M059J (cell line): ENCODE measurements at places on chromosomes 3 and 15. TPM values are rescaled to one million over a fixed set of nuclear protein-coding genes. Genes with fewer than 3 reads are reported as not detected.
A peak's percentile ranks its signal among the peaks of the same experiment; 100 is the strongest.

GRCh38 chr3:187718802-187719201 is 16.4 kb upstream of the RTP2 start:
- no peak for DNase-seq

Gene KLHL40
- total RNA-seq, result not detected in 2 replicates

- no peak for DNase-seq
Measured at GRCh38 chr3:53078656-53079055, 32.8 kb upstream of the SFMBT1 start.

- DNase-seq, result no peak
Measured at GRCh38 chr3:115644391-115644790, 21.1 kb downstream of the GAP43 start.

- peak; percentile 59 for DNase-seq
Measured at GRCh38 chr3:48232734-48233133, 8.2 kb upstream of the ZNF589 start.

Gene STRA6
- total RNA-seq, result 1.5 and 3.5 TPM in 2 replicates

DNA sequence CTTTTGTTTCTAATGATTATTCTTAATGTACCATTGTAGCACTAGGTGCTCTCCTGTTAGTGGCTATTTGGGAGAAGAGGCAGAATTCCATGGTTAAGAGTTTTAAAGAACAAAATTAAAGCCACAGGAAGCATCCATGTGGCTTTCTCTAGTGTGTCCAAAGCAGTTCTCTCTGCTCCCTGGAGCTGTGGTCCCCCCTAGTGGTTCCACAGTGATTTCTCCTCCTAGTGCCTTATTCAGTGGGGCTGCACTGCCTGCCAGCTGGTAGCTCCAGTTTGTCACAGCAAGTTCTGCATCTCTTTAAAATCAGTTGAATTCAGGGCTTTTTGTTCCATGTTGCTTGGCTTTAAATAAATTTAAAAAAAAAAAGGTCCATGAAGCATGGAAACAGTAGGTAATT is 39.6 kb upstream of the FAM98B start:
- peak; percentile 67 for DNase-seq

DNA sequence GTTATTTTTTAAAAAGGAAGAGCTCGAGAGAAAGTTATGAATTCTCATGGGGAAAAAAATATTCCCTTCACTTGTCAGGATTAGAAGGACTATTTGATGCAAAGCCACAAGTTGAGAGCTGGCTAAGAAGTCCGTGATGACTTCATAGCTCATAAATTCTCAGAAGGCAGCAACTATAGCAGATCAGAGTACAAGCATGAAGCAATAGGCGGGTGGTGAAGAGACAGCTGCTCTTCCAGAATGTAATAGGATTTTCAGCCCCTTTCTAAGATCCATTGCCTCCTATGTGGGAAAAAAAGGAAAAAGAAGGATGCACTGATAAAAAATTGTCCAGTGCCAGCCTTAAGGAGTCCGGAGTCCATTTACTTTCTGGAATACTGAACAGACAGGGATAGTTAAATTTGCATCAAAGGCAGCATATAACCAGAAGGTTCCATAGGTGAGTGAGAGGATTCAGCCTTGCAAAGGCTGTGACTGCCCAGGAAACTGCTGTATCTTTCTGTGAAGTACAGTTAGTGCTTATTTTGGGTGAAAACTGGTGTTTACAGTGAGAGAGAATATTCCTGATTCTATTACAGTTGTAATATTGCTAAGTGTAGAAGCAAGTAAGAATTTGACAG is 929.5 kb upstream of the ALCAM start:
- DNase-seq, result peak; percentile 91

DNA sequence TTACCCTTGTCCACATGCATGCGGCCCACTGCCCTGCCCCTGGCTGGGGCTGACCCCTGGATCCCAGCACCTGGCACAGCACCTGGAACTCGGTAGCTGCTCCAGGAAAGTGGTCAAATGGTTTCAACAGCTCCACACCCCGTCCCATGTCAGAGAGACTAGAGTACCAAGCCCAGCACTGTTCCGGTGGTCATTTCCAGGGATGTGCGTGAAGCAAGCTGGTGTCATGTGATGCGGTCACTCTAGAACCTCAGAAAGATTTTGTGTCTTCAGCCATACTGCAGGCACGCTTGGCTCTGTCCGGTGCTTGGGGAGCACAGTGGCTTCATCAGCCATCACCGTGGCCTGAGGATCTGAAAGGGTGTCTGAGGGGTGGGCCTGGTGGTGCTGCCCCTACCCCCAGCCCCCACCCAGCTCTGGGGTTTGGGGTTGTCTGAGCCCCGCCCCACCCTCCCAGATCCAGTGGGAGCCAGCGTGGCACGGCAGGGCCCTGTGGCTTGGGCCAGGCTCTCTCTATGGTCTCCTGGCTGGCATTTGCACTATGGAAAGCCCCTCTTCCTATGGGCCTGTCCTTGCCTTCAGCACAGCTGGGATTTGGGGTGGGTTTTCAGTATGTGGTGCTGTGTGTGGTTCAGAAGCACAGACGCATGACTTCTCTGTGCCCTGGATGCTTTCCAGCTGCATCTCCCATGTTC is 15.3 kb downstream of the APBA2 start:
- no peak for DNase-seq

Gene MGLL
- 11.9 and 17.0 TPM in 2 replicates for total RNA-seq

DNA sequence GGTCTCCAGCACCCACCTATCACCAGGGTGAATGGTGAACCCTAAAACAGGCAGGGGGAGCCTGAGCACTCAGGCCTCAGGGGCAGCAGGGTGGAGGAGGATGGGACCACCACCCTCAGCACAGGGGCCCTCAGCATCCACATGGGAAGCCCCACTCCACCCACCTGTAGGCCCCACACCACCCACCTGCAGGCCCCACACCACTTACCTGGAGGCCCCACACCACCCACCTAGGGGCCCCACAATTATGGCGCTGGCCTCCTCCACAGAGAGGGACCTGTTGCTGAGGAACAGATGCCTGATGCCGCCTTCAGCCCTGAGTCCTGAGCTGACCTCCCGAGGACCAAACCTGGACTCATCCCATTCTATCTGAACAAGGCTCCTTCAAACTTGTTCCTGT is 46.7 kb downstream of the HMCES start:
- DNase-seq, result no peak

DNA sequence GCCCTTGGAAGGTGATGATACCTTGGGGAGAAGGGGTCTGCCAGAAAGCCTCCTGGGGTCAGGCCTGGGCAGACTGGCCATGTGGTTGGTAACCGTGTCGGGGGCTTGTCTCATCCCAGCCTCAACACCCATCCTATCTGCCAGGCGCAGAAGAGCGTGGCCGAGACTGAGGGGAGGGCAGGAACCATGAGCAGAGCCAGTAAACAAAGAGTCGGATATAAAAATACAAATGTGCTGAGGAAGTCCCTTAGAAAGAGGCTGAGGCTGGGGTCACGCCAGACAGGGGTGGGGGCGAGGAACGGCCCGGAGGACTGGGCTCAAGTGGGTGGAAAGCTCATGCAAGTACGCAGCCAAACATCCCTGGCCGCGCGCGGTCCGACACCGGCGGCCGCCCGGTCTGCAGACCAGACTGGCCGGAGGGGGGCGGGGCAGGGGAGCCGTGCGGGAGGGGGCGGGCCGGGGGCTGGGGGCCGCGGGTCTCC is 1.9 kb downstream of the CAMK2N2 start:
- no peak for DNase-seq

GRCh38 chr15:38021259-38021658 is 86.8 kb downstream of the TMCO5A start:
- no peak for DNase-seq

Gene ACAN
- not detected in 2 replicates for total RNA-seq

Gene RBP2
- total RNA-seq, result not detected in 2 replicates

GRCh38 chr3:146540236-146540635 is 4.2 kb downstream of the PLSCR1 start:
- no peak for DNase-seq

- no peak for DNase-seq
Measured at GRCh38 chr3:107718547-107718946, 195.8 kb downstream of the BBX start.

Gene UBR1
- total RNA-seq, result 15.2 and 19.1 TPM in 2 replicates

- DNase-seq, result no peak
Measured at GRCh38 chr15:84922530-84922929, 38.1 kb downstream of the SLC28A1 start.

- DNase-seq, result peak; percentile 83
Measured at GRCh38 chr15:76905013-76905839, at the start of gene SCAPER. Gene SCAPER, minus strand, starts transcription at chr15:76905340. Its CDS starts 21,523 bp downstream, at chr15:76883817.

Gene SLC38A3
- 0.89 and 0.96 TPM in 2 replicates for total RNA-seq

Gene RPL39L
- 41.1 and 44.1 TPM in 2 replicates for total RNA-seq

DNA sequence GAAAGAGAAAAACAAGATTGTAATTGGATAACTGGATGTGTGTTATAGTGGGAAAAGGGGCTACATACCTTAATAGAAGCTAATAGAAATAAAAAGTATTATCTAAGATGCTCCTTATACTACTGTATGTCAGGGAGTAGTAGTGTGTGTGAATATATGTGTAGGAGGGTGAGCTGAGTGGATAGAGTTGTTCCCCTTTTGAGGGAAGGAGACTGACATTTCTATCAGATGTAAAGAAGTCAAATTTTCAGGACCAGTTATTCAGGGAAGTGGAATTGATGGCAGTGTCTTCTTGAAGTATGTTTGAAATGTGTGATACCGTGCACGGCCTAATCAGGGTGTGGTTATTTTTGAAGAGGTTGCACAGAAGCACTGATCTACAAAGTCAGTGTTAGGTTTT is 49.1 kb downstream of the PCOLCE2 start:
- DNase-seq, result no peak

Gene NOX5
- total RNA-seq, result 0.34 and 1.1 TPM in 2 replicates

Gene STAC
- 19.6 and 22.3 TPM in 2 replicates for total RNA-seq

GRCh38 chr15:41945221-41945620 is 27.1 kb downstream of the EHD4 start:
- DNase-seq, result peak; percentile 8

DNA sequence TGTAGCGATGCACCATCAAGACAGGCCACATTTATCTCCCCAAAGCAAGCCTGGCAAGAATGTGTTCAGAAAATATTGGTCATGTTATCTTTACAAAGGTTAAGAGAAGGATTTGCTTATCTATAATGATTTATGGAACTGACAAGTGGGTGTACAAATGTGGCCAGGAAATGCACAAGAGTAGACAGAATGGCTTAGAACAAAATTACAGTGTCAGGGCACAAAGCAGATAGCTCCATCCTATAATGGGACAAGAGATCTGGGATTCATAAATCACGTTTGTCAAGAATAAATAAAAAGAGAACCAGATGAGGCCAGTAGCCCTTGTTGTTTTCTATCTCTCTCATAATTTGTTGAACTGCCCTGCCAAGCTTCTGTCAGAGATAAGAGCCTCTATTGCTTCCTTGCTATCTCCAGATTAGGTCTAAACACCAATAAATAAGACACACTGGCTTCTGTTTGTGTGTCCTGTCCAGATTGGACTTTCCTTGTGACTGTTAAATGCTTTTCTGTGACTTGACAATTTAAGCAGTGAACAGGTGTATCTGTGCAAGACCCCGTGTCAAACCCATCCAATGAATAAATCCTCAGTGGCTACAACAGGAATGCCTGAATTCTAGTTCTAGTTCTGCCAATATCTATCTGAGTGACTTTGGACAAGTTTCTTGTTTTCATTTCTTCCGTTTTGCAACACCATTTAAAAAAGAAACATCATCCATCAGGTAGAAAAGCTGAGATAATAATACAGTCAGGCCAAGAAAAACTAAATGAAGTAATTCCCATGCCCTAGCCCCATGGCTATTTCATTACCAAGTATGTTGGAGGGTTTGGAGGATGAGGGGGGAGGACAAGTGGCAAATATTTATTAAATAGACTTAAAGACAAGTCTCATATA is 157.2 kb downstream of the DCLK3 start:
- peak; percentile 25 for DNase-seq

DNA sequence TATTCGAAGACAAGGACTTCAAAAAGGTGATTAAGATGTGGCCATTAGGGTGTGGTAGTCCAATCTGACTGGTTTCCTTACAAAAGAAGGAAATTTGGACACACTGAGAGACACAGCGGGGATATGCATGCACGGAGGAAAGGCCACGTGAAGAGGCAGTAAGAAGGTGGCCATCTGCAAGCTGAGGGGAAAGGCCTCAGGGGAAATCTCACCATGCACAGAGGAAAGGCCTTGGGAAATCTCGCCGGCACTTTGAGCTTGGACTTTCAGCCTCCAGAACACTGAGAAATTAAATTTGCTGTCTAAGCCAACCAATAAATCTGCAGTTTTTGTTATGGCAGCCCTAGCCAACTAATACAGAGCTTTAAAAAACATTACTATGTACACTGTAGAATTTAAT is 78.8 kb downstream of the DLG1 start:
- DNase-seq, result no peak

- peak; percentile 99 for DNase-seq
Measured at GRCh38 chr15:39127925-39128617, 452.8 kb upstream of the THBS1 start.

Gene TMEM40
- total RNA-seq, result 0.74 and 1.3 TPM in 2 replicates

DNA sequence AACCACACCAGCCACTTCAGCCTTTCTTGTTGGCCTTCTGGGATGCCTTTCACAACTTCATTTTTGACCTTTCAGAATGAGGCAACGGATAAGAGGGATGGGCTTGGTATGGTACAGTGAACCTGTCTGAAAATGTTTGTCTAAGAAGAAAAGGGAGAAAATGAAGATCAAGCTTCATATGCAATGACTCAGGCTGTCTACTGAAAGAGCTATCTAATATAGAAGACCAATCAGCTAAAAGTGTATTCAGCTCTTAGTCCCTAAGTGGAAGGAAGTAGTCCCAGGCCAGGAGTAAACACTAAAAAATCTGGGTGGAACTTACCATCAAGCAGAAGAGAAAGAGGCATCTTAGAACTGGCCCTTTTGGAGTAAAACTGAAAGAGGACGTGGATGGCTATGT is 12.2 kb upstream of the UPK1B start:
- no peak for DNase-seq

Gene TF
- not detected in 2 replicates for total RNA-seq

Gene MYLK
- 173 and 262 TPM in 2 replicates for total RNA-seq

GRCh38 chr15:72365844-72366243 is 10.0 kb downstream of the HEXA start:
- no peak for DNase-seq

Gene P2RY12
- total RNA-seq, result not detected in 2 replicates

Gene CLDN18
- total RNA-seq, result not detected in 2 replicates

GRCh38 chr3:24138876-24139256 is 193.8 kb downstream of the NR1D2 start:
- DNase-seq, result no peak

Gene CPEB1
- 2.1 and 9.4 TPM in 2 replicates for total RNA-seq

DNA sequence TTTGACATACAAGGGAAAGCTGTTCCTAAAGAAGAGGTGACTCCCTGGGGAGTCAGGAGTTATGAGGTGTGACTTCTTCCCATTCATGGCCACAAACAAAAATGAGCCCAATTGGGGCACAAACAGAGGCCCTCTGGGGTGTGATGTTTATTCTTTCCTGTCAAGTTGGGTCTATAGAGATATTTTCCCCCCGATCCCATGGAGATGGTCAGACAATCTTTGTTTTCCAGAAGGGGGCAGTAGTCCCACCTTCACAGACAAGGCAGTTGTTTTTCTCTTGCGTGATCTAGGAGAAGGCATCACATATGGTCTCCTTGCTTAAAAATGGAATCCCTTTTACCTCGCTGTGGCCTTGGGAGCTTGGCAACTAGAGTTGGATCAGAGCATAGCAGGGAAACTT is 110.3 kb downstream of the MFSD1 start:
- DNase-seq, result peak; percentile 41

Gene PP2D1
- not detected in 2 replicates for total RNA-seq
